ENCODE measurements at places on chromosomes 16 and 17.

DNA sequence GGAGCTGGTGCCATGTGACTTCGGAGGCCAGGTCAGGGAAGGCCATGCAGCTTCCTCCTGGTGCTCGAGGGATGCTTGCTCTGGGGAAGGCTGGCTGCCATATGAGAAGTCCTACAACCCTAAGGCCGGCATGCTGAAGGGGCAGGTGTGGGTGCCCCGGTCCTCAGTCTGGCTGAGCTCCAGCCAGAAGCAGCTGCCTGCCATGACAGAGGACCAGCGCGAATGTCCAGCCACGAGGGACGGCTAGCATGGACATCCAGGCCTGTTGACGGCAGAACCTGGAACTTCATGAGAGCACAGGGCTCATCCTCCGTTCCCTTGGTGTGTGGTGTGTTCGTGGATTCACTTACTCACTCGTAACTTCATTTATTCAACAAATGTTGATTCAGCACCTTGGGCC lies 140.6 kb downstream of the IRF8 start:
- no peak for DNase-seq

GRCh38 chr17:76687298-76688164 lies 23.2 kb downstream of the MXRA7 start:
- DNase-seq, result no peak

GRCh38 chr17:69390795-69391501 lies 23.5 kb upstream of the MAP2K6 start:
- DNase-seq, result no peak

GRCh38 chr17:71966055-71966454 lies 154.8 kb upstream of the SOX9 start:
- DNase-seq, result no peak

DNA sequence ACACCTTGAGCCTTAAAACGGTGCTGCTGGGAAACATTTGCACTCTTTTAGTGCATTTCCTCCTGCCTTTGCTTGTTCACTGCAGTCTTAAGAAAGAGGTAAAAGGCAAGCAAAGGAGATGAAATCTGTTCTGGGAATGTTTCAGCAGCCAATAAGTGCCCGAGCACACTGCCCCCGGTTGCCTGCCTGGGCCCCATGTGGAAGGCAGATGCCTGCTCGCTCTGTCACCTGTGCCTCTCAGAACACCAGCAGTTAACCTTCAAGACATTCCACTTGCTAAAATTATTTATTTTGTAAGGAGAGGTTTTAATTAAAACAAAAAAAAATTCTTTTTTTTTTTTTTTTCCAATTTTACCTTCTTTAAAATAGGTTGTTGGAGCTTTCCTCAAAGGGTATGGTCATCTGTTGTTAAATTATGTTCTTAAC lies 4.4 kb downstream of the SOX9 start:
- DNase-seq, result no peak

DNA sequence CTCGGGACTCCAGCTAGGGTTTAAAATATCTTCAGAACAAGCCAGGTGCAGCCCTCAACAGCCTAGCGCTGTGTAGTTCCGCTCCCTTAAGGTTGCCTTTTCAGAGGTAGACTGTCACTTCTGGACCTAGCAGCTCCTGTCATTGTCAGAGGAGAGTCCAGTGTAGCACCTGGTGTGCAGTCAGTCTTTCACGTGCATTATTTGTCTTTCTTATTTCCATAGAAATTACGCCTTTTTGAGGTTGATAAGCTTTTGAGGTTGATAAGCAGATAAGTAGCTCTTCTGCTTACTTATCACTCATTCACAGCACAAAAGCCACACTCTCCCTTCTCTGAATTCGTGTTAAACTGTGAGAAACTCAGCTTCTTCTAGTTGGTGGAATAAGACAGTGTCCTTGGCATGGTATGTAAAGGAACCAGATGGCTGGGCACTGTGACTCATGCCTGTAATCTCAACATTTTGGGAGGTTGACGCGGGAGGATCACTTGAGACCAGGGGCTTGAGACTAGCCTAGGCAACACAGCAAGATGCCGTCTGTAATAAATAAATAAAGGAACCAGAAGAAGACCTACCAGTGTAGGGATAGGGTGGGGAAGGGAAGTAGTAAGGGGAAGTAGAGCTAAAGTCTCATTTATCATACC lies 10.2 kb downstream of the EEF2K start:
- no peak for DNase-seq

Data from activated CD8-positive, alpha-beta T cell treated with anti-CD3 and anti-CD28 coated beads for 36 hours (primary cell).